Gastroesophageal sphincter (tissue), 4 donors: ENCODE measurements at places on chromosomes 13 and 19. TPM values are rescaled to one million over a fixed set of nuclear protein-coding genes. Genes with fewer than 3 reads are reported as not detected.

DNA sequence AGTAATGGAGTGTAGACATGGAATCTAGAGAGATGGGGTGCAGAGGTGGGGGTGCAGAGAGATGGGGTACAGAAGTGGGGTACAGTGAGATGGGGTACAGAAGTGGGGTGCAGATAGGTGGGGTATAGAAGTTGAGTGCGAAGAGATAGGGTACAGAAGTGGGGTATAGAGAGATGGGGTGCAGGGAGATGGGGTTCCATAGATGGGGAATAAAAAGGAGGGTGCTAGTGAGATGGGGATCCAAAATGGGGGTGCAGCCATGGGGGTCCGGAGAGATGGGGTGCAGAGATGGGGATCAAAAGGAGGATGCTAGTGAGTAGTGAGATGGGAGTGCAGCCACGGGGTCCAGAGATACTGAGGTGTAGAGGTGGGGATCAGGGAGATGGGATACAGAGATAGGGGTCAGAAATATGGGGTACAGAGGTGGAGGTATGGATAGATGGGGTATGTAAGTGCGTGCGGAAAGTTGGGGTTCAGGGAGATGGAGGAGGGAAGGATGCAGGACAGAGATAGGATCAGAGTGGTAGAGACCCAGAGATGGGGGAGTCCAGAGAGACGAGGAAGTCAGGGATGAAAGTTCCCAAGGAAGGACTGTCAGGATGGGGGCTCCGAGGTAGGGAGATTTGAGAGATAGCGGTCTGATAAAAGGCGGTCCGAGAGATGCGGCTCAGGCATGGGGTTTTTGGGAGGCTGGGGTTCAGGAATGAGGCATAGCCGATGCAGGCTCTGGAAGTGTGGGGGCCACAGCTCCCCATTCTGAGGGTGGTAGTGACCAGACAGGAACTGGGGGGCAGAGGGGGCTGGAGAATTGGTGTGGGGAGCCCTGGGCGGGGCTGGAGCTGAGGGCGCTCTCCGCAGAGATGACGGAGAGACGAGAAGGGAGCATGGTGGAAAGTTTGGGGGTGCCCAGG, 3.4 kb downstream of the PALM3 start:
- no peak for ATAC-seq

DNA sequence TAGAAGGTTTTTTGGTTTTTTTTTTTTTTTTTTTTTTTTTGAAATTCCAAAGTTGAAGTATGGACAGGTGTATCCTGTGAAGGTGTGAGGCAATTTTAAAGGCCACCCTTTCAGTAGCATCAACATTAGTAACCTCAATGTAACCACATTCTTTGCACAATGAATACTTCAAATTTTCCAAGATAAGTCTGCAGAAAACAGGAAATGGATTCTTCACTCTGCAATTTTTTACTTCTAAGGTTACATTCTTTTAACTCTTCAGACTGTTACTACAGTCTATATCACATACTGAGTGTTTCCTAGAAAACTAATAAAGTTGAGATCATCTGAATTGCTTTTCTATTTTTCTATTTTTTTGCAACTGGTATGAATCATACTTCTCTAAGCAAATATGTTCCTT, 569.0 kb upstream of the GPC6 start:
- ATAC-seq: no peak

DNA sequence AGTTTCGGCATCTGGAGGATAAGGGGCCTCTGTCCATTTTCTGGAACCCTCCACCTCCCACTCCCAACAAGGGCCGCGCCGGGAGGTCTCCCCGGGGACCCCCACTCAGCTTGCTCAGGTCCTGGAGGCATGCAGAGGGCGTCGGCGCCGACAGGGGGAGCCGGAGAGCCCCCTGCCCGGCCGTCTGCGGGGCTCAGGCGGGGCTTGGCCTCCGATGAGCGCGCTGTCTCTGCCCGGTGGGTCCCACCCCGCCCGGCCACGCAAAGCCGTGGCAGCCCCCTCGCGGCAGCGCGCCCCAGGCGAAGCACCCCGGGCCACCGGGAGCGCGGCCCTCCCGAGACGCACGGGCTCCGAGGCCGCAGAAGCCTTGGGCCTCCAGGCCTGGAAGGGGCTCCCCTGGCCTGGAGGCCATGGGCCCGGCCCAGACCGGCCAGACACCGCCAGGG, 149.7 kb upstream of the ZNF536 start:
- peak; percentile 31 for ATAC-seq

DNA sequence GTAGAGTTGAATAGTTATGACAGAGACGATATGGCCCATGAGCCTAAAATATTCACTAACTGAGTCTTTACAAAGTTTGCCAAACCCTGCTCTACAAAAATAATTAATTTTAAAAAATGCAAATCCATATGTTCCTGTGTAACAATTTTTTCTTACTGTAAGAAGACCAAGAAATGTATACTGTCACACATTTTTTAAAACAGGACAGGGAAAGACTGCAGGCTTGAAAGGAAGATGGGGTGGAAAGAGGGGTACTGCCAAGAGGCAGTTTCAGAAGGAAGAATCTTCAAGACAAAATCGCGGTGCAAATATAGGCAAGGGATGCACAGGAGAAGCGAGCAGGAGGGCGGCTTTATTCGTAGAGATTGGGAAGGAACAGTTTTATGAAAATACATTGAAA, 115.7 kb upstream of the KLHL1 start:
- no peak for ATAC-seq

DNA sequence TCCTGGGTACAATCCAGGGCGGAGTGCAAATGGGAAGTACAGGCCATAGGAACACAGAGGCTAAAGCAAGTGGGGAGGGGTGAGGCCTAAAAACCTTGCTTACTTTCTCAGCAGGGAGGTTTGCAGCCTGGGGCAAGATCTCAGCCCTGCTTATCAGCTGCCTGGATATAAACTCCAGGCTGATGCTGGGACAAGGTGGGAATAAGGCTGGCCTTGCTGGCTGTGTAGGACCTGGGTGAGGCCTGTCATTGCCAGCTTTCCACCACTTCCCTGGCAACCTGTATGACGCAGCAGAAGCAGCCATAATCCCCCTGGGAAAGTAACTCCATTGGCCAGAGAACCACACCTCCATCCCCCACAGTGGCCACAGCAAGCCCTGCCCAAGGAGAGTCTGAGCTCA, 279.1 kb upstream of the ATXN8OS start:
- no peak for ATAC-seq

DNA sequence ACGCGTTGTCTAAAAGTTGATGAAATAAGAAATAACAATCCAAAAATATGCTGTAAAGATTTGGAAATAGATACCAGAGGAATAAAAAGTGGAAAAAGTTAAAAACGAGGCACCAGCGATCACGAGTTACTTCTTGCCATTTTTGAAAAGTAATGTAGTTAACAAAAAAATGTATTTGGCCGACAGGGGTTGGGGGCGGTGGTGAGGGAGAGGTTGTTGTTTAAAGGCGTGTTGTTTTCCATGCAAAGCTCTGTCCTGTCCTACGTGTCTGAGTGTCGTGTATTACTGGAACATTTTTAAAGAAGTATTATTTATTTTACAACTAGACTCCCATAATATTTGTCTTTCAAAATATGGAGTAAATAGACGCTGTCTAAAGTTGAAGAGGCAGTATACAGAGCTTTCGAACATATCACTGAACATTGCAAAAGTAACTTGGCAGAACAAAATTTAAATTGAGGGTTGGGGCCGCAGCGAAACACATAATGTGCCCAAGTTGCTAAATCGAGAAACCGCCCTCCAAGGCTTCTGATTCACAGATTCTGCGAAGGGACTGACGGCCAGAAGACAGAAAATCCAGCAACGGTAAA, 823 bp downstream of the FBXO17 start:
- ATAC-seq: peak; percentile 62

- no peak for ATAC-seq
Observed at GRCh38 chr13:43522788-43523187, 264.0 kb downstream of the ENOX1 start.

GRCh38 chr13:96816874-96817273, 177.4 kb downstream of the OXGR1 start:
- ATAC-seq: no peak

DNA sequence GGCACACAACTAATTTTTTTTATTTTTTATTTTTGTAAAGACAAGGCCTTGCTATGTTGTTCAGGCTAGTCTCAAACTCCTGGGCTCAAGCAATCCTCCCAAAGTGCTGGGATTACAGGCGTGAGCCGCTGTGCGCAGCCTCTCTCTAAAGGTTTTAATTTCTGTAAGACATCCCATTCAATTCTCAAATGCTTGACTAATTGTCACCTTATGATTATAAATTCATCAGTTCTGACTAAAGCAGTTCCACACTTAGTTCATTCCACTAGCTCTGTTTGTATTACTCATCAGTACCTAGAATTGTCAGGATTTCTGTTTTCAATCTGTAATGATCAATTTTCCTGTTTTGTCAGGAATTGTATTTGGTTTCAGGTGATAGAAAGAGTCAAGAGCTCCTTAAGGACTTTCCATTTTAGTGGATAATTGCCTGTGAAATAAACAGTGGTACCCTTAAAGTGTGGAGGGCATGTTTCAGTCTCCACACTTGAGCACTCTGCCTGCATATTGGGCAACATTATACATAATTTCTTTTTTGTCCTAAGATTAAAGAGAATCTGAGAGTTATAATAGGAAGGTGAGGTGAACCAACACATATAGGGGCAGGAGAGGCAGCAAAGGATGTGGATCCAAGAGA, 27.6 kb downstream of the GPALPP1 start:
- ATAC-seq: no peak

- no peak for ATAC-seq
Observed at GRCh38 chr19:13968999-13969398, 16.7 kb downstream of the DCAF15 start.

GRCh38 chr19:15014579-15014978, 34.7 kb upstream of the CASP14 start:
- ATAC-seq: no peak

- ATAC-seq: no peak
Observed at GRCh38 chr13:73835138-73835721, 299.0 kb downstream of the KLF12 start.

DNA sequence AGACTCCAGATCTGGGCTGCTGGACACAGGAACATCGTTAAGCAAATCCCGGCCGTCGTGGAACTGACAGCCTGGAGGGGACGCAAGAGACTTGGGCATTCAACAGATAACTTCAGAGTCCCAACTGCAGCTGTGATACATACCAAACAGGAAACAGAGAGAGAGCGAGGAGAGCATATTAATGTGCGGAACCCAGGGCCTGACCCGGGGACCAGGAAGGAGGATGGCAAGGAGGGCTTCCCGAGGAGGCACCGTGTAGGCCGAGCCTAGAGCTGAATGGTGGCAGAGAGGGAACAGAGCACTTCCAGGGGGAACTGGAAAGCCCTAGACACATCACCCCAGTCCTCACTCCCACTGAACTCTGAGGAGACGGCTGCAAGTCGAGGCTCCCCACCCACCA, 68.1 kb downstream of the SIPA1L3 start:
- no peak for ATAC-seq

DNA sequence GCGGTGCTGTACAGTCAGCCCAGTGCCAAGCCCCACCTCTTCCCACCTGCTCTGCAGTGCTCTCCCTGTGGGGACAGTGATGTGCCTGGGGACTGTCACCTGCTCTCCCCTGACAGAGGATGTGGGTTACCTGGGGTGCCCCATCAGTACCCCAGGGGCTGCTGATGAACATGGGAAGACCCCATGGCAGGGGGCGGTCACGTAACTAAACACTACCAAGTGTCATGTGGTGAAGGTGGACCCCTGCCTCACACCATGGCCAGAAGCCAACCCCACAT, 12.7 kb downstream of the KDM4B start:
- ATAC-seq: no peak

- no peak for ATAC-seq
Observed at GRCh38 chr19:7982103-7982502, 23.3 kb downstream of the ELAVL1 start.

- ATAC-seq: no peak
Observed at GRCh38 chr19:40424637-40425449, 949 bp downstream of the SERTAD1 start.

DNA sequence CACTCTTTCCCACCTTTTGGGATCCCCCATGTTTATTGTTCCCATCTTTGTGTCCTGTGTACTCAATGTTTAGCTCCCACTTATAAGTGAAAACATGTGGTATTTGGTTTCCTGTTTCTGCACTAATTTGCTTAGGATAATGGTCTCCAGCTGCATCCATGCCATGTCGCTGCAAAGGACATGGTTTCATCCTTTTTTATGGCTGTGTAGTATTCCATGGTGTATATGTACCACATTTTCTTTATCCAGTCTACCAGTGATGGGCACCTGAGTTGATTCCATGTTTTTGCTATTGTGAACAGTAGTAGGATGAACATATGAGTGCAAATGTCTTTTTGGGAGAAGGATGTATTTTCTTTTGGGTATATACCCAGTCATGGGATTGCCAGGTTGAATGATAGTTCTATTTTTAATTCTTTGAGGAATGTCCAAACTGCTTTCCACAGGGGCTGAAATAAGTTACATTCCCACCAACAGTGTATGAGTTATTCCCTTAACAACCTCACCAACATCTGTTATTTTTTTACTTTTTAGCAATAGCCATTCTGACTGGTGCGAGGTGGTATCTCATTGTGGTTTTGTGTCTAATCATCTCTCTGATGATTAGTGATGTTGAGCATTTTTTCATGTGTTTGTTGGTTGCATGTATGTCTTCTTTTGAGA, 55.7 kb upstream of the MEDAG start:
- no peak for ATAC-seq

- no peak for ATAC-seq
Observed at GRCh38 chr19:17148130-17148529, 67.0 kb upstream of the USE1 start.

DNA sequence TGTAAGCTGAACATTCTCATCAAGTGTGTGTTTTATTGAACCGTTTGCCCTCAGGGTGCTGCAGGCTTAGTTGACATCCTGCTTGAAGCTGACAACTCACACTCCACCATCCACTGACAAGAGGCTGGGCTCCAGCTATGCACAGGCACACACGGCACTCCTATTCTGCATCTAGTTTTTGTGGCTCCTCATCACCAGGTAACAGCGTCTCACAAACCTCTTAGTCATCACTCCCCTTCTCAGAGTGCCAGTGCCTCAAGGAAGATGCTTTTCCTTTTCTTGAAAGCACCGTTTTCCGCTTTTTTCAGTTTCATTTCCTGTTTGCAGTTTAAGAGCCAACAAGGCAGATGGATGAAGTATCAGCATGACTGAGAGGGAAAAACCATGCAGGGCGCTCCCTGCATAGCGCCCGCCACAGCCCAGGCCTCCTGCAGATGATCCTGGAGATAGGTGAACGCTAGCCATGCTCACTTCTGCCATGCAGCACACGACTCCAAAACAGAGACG, 491.2 kb downstream of the COG6 start:
- ATAC-seq: no peak

GRCh38 chr13:51620165-51620983, 36.1 kb downstream of the WDFY2 start:
- ATAC-seq: peak; percentile 39

GRCh38 chr13:54486421-54487166, 1458.0 kb downstream of the OLFM4 start:
- ATAC-seq: no peak

COX6B1 gene
- 412 TPM for total RNA-seq

SELENOV gene
- total RNA-seq: not detected

NKG7 gene
- total RNA-seq: 0.58 TPM

FAM124A gene
- total RNA-seq: 15.4 TPM

APOC1 gene
- total RNA-seq: 4.8 TPM

ELAVL3 gene
- 3.3 TPM for total RNA-seq

FPR1 gene
- total RNA-seq: 1.6 TPM
